K562 (cell line): ENCODE measurements at places on chromosomes 1 and 21.

- DNase-seq, result peak; percentile 58
These were observed 67.7 kb downstream of the MACF1 start for GRCh38 chr1:39272027-39272797.

- peak; percentile 72 for DNase-seq
These were observed 77.0 kb downstream of the CTH start for GRCh38 chr1:70487910-70488665.

DNA sequence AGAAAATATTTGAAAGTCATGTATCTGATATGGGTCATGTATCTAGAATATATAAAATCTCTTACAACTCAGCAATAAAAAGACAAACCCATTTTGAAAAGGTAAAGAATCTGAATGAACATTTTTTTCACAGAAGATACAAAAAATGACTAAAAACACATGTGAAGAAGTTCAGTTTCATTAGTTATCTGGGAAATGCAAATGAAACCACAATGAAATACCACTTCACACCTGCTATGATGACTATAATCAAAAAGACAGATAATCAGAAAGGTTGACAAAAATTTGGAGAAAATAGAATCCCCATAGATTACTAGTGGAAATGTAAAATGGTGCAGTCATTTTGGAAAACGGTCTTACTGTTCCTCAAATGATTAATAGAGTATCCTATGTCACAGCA is 631.0 kb downstream of the MRPL39 start:
- DNase-seq, result no peak

DNA sequence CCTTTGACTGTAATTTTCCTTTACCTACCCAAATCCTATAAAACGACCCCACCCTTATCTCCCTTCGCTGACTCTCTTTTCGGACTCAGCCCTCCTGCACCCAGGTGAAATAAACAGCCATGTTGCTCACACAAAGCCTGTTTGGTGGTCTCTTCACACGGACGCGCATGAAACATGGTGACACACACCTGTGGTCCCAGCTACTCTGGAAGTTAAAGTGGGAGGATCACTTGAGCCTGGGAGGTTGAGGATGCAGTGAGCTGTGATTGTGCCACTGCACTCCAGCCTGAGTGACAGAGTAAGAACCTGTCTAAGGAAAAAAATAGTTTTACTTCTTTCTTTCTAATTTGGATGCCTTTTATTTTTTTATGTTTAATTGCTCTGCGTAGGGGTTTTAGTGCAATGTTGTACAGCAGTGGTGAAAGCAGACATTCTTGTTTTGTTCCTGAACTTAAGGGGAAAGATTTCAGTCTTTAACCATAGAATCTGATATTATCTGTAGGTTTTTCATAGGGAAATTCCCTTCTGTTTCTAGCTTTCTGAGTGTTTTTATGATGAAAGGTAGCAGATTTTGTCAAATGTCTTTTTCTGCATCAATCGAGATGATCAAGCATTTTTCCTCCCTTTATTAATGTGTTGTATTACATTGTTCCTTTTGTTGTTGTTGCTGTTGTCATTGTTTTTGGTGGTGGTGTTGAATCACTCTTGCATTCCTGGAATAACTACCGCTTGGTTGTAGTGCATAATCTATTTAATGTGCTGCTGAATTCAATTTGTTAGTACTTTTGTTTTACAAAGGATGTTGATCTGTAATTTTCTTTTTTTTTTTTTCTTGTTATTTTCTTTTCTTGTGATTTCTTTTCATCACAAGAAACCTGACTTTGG is 497.4 kb downstream of the DISC1 start:
- DNase-seq, result no peak

DNA sequence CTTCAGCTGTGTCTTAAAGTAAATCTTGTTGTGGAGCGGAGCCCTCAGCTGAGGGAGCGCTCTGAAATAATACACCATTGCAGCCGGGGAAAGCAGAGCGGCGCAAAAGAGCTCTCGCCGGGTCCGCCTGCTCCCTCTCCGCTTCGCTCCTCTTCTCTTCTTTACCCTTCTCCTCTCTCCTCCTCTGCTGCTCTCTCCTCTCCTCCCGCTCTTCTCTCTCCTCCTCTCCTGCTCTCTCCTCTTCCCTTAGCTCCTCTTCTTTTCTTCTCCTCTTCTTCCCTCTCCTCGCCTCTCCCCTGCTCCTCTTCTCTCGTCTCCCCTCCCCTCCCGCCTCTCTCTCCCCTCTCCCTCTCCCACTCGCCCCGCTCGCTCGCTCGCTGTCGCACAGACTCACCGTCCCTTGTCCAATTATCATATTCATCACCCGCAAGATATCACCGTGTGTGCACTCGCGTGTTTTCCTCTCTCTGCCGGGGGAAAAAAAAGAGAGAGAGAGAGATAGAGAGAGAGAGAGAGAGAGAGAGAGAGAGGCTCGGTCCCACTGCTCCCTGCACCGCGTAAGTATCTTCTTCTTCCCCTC is at the start of gene PROX1:
Gene PROX1 (plus strand): TSS at position 47 of the 580 bp plus-strand sequence. CDS start 8,563 bp downstream, outside the sequence.
- peak; percentile 14 for DNase-seq

DNA sequence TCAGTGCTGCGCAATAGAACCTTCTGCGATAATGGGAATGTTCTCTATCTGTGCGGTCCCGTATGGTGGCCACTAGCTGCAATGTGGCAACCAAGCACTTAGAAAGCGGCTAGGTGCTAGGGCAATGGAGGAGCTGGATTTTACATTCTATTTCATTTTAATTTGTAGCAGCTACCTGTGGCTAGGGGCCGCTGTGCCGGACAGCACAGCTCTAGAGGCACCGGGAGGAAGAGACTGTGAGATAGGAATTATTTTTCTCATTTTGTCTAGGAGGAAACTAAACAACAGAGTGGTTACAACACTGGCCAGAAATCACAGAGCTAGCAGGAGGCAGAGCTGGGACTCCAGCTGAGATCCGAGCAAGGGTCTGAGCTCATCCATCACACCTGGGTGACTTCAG is 130.6 kb upstream of the CD34 start:
- no peak for DNase-seq

DNA sequence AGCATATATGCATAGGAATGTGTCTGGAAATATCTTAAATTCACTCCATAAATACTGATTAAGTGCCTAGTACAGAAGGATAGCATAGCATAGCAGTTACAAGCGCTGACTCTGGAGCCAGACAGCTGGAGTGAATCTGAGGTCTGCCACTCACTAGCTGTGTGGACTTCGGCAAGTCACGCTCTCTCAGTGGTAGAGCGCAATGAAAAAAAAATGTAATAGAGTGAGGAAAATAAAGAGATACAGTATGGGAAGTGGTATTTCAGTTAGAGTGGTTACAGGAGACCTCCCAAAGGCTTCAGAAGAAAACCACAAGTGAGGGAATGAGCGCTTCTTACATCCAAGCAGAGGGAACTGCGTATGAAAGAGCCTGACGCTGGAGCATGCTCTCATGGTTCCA is 338.9 kb upstream of the PRMT6 start:
- no peak for DNase-seq

DNA sequence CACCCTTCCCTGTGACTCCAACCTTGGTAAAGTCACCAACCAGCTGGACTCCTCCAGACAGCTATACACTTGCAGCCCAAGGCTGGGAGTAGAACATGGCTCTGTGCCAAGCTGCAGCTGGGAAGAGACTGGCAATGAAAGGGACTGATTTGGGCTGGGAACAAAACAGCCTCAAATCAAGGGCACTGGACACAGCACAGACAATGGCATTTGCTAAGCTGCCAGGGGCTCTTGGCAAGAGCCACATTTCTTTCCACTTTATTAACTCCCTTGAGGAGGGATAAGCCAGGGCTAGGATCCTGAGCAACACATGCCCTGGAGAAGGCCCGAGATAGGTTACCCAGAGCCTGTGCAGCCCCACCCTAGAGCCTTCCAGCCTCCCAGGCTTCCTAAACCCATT is 12.0 kb downstream of the SYT11 start:
- DNase-seq, result no peak

GRCh38 chr21:46486481-46487126 is 27.9 kb downstream of the DIP2A start:
- DNase-seq, result no peak

DNA sequence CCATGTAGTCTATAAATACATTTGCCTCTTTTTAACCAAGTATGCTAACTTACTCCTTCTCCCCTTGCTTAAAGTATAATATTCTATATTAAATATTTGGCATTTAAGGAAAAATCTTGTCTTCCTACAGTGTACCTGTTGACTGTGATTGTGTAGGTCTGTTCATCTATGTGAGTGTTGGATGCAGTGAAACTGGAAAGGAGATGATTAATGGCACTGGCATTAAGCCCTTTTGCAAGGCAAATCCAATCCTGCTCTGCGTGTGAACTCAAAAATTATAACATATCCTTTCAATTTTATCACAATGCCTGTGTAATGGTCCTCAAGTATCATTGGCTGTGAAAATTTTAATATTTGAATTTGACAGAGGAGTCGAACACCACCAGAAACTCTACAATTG is 565.0 kb downstream of the KCNT2 start:
- no peak for DNase-seq

DNA sequence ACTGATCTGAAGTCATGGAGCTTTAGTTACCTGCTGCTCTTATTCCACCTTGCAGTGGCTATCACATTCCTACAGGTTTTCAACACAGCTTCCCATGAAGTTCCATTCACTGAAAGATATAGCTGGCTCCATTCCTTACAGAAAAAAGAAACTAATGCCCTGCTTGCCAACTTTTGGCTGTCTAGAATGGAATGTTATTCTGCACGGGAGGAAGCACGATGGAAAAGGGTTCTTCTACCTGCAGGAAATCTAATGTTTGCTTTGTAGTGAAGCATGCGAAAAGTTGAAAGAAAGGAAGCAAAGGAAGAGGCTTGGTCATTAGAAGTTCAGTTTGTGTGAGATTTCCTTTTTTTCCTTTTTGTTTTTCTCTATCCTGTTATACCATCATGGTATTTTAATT is 32.6 kb downstream of the GIPC2 start:
- no peak for DNase-seq

GRCh38 chr1:159239551-159240220 is 35.0 kb downstream of the ACKR1 start:
- DNase-seq, result no peak

DNA sequence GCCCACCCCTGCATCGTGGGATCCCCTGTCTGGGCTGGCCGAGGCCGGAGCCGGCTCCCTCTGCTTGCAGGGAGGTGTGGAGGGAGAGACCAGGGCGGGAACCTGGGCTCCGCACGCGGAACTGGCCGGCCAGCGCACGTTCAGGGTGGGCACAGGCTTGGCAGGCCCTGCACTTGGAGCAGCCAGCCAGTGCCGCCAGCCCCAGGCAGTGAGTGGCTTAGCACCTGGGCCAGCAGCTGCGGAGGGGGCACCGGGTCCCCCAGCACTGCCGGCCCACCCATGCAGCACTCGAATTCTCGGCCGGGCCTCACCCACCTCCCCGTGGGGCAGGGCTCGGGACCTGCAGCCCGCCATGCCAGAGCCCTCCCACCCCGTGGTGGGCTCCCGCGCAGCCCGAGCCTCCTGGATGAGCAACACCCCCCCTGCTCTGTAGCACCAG is 422.6 kb downstream of the AMY1C start:
- no peak for DNase-seq

- DNase-seq, result no peak
These were observed 19.9 kb upstream of the LPAR3 start for GRCh38 chr1:84912726-84913554.

GRCh38 chr1:67350783-67351182 is 43.1 kb downstream of the IL12RB2 start:
- DNase-seq, result no peak

DNA sequence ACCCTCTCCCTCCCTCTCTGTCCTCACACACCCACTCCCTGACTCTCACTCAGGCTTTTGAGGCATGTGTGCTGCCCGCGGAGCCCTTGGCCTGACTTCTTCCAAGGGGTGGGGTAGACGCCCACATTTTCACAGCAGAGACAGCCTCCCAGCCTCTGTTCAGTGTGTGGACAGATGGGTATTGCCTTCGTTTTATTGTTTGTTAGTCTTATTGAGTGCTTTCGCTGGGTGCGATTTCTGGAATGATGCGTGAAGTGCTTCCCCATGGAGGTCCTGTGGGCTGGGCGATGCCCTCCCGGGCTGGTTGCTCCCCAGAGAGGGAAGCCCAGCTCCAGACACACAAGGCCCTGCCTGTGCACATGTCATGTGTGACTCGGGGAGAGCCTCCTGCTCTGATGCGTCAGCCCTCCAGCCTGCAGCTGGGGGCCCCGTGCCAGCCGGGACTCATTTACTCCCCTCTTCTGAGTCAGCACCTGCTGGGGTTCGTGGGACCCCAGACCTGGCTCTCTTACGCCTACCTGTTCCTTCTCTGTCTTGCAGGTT is 14.7 kb downstream of the PDXK start:
- no peak for DNase-seq

- DNase-seq, result peak; percentile 93
These were observed 8.8 kb upstream of the FAM20B start for GRCh38 chr1:179016706-179017382.

DNA sequence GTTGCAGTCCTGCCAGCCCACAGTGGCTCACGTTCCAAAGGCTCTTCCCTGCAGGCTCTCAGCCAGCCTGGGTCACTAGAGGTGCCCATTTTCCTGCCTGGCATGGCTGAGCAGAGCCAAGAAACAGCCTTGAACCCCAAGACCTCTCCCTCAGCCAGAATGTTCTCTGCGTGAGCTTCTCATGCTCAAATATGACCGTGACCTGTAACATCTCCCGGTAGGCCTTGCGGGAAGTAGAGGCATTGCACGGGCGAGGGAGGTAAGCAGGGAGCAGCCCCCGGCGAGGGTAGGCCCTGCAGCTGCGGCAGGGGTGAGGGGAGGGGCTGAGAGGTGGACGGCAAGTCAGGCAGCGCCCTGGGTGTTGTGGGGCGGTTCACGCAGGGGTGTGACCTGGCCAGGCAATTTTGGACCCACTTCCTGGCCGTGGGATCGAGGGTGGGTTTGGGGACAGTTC is 20.0 kb downstream of the RRP1 start:
- no peak for DNase-seq

DNA sequence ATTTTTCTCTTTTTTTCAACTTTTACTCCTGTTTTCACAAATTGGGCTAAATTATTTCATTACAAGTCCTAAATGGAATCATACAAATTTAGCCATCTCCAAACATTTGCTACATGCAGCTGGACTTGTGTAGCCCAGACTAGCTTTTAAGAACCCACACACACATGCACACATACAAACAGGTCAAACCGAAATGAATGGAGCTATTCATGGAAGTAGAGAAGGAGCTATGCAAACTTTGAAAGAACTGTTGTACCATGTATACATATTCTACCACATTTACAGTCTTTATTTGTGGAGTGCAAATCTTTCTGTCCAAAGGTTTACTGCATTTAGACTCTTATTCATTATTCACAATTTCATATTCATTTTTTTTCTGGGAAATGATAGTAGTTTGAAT is 189.1 kb upstream of the RNPC3 start:
- no peak for DNase-seq

GRCh38 chr1:160214481-160215140 is 9.4 kb downstream of the PEA15 start:
- DNase-seq, result no peak

DNA sequence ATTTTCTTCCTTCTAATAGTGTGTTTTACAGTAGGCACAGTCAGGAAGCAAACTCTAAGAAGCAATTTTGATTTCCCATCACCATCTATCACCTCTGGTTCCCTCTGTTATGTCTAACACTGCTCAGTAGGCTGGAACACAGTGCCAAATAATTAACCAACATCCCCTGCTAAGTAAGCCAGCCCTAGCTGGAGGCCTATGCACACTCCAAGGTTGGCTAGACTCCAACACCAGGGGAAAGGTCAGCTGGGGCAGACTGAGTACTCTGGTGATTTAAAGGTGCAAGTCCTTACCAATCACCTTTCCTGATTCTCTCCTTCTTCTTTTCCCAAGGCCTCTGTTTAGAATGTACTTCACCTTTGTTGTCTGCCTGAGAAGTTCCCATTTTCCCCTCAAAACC is 46.5 kb upstream of the BEND5 start:
- no peak for DNase-seq

GRCh38 chr1:201145132-201145531 is 9.1 kb downstream of the TMEM9 start:
- DNase-seq, result no peak
